ENCODE measurements at places on chromosomes 16 and 17.
A peak's percentile ranks its signal among the peaks of the same experiment; 100 is the strongest.

- peak; percentile 44 for DNase-seq
Observed at GRCh38 chr17:48510761-48511604, 19.8 kb downstream of the HOXB1 start.

- no peak for DNase-seq
Observed at GRCh38 chr16:64823481-64824075, 298.3 kb downstream of the CDH11 start.

DNA sequence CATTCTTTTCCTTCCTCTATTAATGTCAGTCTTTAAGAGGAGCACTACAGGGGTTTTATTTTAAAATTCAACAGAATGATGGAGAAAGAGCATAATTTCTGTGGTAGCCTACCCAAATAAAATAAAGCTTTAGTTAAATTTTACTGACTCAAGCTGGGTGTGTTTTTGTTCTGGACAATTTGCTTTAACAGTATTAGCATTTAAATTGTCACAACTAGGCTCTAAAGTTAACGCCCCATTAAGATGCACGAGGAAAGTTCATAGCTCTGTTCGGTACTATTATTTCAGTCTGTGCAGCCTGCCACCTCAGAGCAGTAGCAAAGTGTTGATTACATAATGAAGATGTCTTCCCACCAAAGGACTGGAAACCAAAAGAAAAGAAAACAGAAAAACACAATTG is 52.0 kb downstream of the CDK12 start:
- no peak for DNase-seq

DNA sequence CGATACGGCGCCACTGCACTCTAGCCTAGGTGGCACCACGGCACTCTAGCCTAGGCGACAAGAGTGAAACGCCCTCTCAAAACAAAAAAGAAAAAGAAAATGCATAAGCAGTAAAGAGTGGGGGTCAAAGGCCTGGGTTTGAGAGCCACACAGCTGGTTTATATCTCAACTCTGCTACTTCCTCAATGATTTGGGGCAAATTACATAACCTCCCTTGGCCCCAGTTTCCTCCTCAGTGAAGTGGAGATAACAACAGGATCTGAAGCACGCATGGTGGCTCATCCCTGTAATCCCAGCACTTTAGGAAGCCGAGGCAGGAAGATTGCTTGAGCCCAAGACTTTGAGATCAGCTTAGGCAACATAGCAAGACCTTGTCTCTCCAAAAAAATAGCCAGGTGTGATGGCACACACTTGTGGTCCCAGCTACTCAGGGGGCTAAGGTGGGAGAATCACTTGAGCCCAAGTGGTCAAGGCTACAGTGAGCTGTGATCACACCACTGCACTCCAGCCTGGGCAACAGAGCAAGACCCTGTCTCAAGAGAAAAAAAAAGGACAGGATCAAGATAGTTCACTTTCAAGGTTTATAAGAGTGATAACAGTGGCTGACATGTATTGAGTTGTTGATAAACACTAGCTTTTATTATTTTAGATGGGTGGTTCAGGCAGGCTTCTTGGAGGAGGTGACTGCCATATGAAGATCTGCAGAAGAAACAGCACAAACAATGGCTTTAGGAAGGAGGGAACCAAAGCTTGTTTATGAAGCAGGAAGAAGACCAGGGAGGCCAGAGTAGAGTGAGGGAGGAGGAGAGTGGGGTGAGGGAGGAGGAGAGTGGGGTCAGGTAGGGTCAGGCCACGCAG is 8.5 kb upstream of the COG1 start:
- DNase-seq: no peak

GRCh38 chr16:86294535-86295196 is 215.7 kb upstream of the FOXF1 start:
- DNase-seq: no peak

- no peak for DNase-seq
Observed at GRCh38 chr17:80671039-80671824, 126.6 kb downstream of the RPTOR start.

All from AG09319 (cell line).